ENCODE measurements at places on chromosomes 6 and 20.

DNA sequence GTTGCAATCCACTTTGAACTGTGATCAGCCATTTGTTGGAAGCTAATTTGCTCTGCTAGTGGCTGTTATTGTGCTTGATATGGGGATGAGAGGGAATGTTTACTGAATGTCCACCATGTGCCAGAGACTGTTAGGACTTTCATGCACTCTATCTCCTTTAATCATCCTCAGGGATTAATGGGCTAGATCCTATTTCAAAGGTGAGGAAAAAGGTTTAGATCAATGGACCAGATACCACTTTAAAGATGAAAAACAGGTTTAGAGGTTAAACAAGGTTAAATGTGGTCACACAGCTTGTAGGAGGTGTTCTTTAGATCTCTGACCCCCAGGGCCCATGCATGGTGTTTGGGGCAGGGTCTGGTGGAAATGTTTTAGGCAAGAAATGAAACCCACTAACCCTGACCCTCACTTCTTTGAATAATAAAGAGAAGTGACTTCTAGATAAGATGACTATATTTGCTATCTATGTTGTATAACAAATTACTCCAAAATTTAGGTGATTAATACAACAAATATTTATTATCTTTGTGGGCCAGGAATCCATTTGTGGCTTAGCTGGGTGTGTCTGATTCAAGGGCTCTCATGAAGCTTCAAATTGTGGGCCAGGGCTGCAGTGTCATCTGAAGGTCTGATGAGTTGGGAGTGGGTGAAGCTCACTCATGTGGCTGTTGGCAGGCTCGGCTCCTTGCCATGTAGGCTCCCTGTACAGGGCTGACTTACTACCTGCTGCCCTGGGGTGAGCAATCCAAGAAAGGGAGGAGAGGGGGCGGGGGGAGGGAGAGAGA lies 127.8 kb upstream of the FOXA2 start:
- DNase-seq = no peak

DNA sequence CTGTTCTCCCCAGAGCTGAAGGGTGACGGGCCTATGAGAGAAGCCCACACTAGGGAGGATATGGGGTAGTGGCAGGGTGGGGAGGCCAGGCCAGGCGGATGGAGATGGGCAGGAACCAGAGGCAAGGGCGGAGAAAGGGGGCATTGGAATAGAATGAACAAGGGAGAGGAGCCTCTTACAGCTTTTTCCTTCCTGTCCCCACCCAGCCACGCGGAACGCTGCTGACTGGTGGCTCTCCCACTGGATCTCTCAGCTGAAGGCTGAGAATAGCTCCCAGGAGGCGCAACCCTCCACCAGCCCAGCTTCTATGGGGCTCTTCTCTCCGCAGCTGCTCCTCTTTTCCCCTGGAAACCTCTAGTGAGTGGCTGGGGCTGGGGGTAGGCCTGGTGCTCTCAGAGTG lies 10.8 kb downstream of the DLK2 start:
- DNase-seq = no peak

DNA sequence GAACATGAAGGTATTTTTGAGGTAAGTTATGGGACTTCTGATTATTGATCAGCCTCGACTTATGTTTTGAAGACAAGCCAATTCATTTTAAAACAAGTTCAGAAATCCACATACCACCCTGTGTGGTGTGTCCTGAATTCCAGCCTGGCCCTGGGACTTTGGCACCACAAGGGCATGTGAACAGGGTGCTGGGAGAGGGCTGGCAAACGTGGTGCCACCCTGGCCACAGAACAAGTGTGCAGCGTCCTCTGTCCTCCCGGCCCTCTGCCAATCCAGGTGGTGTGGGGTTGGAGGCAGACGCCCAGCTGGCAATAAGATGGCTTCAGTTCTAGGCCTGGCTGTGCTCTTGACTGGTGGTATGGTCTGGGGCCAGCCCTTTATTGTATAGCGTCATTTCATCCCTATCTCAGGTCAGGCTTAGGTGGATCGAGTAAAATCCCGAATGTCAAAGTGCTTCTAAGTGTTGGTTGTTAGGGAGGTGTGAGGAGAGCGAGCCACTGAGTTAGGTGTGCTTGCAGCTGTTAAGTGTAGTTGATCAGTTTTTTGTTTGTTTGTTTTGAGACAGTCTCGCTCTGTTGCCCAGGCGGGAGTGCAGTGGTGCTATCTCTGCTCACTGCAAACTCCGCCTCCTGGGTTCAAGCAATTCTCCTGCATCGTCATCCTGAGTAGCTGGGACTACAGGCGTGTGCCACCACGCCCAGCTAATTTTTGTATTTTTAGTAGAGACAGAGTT lies 84.2 kb downstream of the RNF144B start:
- no peak for DNase-seq

- no peak for DNase-seq
These were observed 798 bp downstream of the DSP start for GRCh38 chr6:7542065-7542873.

DNA sequence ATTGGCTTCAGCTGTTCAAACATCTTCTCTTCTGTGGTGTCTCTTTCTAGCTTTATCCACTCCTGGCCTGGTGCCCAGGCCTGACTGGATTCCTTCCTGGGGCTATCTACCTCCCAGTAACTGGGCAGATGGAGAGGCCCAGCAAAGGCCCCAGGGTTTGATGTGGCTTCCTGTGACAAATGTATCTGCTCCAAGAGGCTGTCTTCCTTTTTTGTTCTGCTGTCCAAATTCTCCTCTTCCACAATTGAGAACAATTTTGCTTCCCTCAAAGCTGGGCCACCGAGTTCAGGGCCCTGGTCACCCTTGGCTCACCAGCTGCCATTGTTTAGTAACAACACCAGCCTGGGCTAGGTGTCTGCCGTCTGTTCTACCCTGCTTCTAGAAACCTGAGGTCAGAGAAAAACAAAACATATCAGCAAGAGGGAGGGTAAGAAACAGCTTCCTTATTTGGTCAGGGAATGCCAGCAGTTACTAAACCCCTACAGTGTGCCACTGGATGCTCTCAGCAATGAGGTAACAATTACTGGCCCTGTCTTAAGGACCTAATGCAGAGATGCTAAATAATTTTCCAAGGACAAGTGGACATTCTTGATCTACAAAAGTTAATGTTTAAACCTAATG lies 3.9 kb downstream of the ZFP57 start:
- DNase-seq = no peak
